Stimulated activated CD8-positive, alpha-beta memory T cell treated with anti-CD3 and anti-CD28 coated beads, Interleukin-15, amount 100 ng/mL, for 24 hours (primary cell): ENCODE measurements at places on chromosomes 1 and 21.

GRCh38 chr1:90783181-90783580 lies 66.1 kb upstream of the BARHL2 start:
- DNase-seq, result no peak

DNA sequence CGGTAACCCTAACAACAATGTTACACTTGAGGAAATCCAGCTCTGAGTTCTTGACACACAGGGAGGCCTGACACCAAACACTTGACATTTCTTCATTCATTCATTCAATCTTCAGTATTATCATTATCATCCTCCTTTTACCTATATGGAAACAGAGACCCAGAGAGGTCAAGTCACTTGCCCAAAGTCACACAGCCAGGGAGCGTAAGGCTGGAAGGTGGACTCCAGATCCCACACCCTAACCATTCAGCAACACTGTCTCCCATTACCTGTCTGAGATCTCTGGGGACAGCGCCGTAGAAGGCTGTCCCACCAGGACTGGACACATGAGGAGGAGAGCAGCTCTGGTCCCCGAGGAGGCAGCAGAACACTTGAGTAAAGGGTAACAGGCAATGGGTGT lies 101.4 kb downstream of the SYF2 start:
- DNase-seq, result no peak

GRCh38 chr21:14672466-14672865 lies 126.4 kb upstream of the SAMSN1 start:
- DNase-seq, result no peak

- DNase-seq, result no peak
These were observed 368.6 kb upstream of the VAMP3 start for GRCh38 chr1:7402548-7402850.

DNA sequence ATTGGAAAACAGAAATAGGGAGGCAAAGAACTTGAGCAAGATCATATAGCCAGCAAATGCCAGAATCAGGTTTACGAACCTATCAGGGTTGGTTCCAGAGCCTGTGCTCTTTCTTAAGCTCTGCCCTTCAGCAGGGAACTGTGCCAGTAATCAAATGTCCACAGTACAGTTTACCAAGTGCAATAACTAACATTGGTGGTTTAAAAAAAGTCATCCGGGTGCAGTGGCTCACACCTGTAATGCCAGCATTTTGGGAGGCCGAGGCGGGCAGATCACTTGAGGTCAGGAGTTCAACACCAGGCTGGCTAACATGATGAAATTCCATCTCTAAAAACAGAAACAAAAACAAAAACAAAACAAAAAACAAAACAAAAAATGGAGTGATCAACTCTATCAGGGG lies 182.7 kb downstream of the LMX1A start:
- DNase-seq, result no peak

DNA sequence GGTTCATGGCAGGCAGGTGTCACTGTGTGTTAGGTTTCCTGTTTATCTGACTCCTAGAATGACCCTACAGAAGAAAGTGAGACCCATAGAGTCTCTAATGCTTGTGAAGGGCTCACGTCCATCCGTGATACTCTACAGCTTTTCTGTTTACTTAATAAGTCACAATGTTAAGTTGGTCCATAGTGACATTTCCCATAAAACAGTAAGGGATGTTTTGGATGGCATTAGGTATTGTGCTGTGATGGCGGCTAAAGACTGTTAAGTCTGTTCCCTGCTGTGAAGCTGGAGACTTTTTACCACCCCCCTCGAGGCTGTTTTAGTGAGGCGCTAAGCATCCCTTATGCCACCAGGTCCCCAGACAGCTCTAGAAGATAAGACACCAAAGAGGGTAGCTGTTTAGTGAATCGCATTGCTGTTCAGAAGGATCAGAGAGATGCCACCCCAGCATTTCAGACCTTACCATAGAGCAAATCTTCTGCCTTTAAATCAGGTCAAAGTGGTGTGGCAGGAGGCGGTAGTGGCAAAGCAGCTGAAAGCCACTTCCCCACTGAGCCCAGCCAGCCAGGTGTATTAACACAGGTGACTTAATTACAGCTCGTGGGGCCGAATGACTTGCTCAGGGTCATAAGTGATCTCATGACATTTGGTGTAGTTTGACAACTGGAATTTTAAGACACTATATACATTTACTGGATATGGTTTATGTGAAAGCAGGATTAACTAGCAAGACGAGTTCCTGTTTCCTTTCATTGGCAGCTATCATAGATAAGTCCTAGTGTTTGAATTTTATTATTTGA lies 25.0 kb downstream of the SLC37A1 start:
- no peak for DNase-seq

DNA sequence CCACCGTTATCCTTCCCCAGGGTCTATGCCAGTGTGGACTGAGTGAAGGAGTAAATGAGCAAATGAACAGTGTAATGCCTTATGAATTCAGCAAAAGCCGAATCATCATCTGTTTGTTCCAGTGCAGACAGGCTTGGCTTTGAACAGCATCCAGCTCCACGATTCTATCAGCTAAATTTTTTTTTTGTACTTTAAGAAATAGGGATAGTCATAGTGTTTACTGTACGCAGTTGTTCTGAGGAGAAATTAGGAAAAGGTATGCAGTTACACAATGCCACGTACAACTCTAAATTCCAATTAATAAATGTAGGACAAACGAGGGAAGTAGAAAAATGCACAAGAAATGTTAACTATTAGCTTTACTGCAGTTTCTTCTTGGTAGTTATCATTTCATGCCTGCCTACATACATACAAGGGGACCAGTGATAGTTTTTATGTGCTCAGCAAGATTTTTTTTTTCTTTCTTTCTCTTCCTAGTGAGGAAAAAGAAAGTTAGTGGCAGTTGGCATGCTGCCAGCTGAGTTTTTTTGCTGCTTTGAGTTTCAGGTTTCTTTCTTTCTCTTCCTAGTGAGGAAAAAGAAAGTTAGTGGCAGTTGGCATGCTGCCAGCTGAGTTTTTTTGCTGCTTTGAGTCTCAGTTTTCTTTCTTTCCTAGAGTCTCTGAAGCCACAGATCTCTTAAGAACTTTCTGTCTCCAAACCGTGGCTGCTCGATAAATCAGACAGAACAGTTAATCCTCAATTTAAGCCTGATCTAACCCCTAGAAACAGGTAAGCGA lies at the start of gene IFI44L:
Gene IFI44L, plus strand, starts transcription at position 646 of the 777 bp plus-strand sequence. CDS start 7,468 bp downstream, outside the sequence.
- peak; percentile 13 for DNase-seq

GRCh38 chr1:42777852-42778251 lies 6.9 kb upstream of the TMEM269 start:
- DNase-seq, result no peak

DNA sequence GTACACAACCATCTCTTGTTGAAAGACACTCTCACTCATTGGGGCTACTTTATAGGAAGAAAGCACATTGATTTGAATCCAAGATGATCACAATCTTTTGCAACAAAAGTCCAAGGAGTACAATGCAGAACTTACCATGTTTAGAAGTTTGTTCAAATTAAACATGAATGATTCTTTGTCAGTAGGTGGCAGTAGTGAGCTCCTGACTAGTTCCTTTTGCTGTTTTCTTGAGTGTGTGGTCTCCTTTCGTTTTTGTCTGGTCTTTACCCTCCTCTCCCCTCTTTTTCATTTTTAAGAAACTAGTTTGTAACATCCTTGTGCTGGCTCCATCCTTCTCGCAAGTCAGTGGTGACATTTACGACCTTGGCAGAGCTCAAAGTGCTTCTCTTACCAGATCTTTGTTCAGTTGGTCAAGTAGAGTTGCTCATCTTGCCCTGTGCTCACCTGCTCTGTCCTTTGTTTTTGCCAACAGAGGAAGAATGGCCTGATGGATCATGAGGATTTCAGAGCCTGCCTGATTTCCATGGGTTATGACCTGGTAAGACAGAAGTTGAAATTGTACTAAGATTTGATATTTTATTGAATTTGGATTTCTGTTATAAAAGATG lies 35.7 kb upstream of the MTR start:
- no peak for DNase-seq

DNA sequence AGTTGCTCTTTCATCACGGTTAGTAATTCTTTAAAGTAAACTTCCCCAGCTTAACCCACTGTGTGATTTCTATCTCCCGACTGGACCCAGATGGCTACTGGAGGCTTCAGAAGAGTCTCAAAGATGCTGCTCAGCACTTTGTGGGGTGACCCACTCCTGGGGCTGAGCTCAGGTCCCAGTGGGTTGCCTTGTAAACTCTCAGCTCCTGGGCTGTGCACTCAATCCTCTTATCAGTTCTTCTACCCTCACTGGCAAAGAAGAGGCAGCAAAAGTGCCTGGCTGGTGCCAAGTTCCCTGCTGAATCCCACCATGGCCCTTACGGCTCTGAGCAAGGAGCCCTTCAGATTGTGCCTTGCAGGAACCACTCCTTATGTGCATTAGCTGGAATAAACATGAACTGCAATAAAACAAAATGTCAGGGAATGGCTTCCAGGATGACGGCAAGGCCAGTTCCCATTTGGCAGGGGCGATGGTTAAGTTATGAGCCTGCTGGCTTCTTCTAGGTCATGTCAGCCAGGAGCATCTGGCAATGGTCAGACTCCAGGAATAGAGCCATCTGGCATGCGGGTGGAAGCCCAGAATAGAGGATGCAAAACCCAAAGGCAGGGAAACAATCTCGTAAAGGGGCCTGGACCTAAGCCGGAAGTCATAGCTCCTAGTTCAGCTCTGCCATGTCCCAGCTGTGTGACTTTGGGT lies 6.8 kb downstream of the MYOC start:
- no peak for DNase-seq

- no peak for DNase-seq
These were observed 23.9 kb upstream of the TMEM52 start for GRCh38 chr1:1942753-1943656.

DNA sequence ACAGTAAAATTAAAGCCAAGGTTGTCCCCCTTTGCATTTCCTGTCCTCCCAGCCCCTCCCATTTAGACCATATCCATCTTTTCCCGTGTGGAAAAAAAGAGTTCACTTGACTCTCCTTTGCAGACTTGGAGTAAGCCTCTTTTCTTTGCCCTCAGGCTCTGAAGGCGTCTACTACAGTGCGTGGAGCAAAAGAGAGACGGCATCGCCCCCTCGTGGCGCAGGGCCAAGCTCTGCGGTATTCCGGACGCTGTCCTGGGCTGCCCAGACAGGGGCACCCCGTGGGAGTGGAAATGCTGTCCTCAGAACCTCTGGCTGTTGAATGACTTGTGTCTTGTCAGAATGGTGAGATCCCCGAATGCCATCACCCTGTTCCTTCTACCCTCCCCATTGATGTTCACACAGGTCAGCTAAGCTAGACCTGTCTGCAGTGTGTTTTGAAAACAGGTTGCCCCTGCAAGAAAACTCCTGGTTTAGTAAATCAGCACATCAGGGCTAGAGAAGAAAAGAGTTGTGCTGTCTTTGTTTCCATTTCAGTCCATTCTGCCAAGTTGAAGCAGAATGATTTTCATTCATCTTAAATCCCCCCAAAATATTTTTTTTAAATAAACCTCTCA lies 12.3 kb upstream of the GJA8 start:
- DNase-seq, result peak; percentile 32

- DNase-seq, result no peak
These were observed 200.4 kb downstream of the NRIP1 start for GRCh38 chr21:14864211-14865021.

DNA sequence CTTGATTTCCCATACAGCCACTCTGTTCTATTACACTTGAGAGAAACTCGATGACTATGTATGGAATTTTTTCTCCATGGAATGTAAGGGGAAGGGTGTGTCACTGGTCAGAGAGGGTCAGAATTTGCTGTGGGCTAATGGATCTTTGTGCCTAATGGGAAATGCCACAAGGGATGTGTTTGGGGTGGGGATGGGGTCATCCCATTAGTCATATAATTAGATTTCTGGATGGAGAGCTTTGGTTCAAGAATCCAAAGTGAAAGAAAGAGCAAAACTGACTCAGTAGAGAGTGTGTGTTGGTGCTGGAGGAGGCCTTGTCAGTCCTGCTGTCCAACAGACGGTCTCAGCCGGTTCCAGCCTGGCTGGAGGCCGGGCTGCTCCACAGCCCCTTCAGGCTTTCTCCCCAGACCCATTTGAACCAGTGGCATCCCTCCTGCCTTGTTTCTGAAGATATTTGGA lies 86.4 kb downstream of the LAMC2 start:
- DNase-seq, result no peak

- no peak for DNase-seq
These were observed 178.8 kb downstream of the SDCCAG8 start for GRCh38 chr1:243434594-243434993.

GRCh38 chr1:54100500-54100899 lies 47.1 kb downstream of the TCEANC2 start:
- no peak for DNase-seq

GRCh38 chr1:223087291-223088255 lies 55.5 kb downstream of the TLR5 start:
- DNase-seq, result no peak

DNA sequence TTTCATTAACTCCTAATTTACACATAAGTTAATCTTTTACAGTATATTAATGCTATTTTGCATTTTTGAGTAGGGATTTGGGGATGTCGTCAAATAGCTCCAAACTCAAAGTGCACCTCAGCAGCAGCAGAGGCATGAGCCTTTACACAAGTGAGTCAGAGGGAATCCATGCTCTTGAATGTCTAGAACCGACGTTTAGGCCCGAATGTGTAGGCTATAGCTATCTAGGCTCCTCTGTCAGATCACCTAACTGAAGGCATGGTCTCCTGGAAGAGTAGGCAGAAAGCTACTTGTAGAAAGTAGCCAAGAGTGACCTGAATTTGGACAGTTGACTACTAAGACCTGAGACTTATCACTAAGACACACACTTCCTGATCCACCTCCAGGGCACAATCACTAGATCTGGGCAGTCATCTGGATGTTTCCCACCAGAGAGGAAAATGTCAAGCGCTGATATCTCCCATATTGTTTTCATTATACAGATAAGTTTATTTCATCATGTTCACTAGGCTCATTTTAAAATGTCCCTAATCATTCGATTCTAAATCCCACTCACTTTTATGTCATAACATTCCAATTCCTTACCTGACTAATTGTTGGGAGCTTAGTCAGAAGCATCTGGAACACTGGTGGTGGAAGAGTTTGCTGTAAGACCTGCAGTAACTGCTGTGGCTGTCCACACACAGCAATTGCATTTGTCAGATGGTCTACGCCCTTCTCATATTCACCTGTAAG lies 15.3 kb downstream of the TOMM20 start:
- no peak for DNase-seq

- no peak for DNase-seq
These were observed 91.4 kb upstream of the CD53 start for GRCh38 chr1:110781525-110781924.

DNA sequence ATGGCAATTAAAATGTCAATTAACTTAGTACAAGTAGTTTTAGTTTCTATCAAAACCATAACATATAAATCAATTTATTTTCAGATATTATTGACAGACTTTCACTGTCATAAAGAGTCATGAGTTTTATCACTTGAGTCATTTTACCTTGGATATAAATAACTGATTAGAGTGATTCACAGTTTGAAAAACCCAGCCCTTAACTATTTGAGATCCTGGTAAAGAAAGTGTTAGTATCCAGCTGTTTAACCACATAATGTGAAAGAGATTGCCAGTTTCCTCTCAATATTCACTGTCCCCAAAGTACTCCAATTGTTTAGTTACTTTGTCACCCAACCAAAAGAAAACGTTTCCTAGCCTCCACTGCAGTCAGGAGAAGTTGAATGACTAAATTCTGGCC lies 91.3 kb downstream of the UCHL5 start:
- DNase-seq, result no peak

- no peak for DNase-seq
These were observed 207 bp upstream of the SVBP start for GRCh38 chr1:42817440-42817767.
